ENCODE measurements at places on chromosomes 16 and 17. TPM values are rescaled to one million over a fixed set of nuclear protein-coding genes. Genes with fewer than 3 reads are reported as not detected.
A peak's percentile ranks its signal among the peaks of the same experiment; 100 is the strongest.

DNA sequence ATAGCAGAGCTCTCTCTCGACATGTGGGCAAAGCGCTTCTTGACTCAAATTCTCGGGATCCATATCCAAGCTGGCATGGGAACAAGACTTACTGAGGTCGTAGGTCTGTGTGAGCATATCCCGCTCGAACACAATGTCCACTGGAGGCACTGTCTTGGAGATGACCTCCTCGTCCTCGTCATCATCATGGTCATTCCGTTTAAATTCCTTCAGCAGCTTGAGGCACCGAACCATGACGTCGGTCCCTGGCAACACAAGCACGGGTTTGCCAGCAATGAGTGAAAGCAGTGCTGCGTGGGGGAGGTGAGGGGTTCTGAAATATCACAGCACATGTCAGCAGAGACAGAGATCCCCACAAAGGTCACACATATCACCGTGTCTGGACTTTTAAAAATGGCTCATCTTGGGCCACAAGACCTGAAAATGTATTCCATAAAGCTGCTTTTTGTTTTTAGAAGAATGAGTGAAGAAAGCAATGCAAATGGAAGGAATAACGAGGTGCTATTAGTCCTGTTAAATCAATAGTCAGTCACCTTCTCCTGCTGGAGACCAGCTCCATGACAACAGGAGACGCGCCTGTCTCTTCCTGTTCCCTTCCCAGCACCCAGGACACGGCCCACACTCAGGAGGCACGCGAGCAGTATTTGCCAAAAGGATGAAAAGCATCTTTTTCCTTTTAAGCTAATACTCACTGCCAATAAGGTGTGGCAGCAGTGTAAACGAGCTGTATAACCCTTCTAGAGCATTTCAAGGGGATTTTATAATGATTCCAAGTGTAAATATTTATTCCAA, 37.9 kb downstream of the GTF3C1 start:
- H3K4me1 ChIP-seq: peaks cover 6% of the 10 kb centered on the region
- no peaks in the 10 kb centered on the region for H3K27me3 ChIP-seq
- no peak overlapping the region for H3K4me3 ChIP-seq
- no peak overlapping the region for H3K27ac ChIP-seq
- peaks cover 27% of the 10 kb centered on the region for H3K36me3 ChIP-seq
- no peak for DNase-seq

DNA sequence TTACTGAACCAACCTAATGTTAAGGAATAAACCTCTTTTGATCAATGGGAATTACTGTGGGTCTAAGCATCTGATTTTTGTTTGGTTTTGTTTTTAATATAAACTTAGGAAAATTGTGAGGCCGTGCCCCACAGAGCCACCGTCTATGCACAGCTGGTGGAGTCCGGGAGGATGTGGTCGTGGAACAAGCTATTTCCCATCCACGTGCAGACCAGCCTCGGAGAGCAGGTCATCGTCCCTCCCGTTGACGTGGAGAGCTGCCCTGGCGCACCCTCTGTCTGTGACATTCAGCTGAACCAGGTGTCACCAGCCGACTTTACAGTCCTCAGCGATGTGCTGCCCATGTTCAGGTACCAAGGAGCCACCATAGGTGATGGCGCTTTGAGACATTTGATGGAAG, 28.4 kb downstream of the PRMT7 start:
- H3K27me3 ChIP-seq: no peaks in the 10 kb centered on the region
- H3K36me3 ChIP-seq: peaks cover 36% of the 10 kb centered on the region
- H3K4me3 ChIP-seq: no peak overlapping the region
- no peak for DNase-seq
- H3K27ac ChIP-seq: peak overlapping the region; percentile 43

GRCh38 chr17:79078476-79079190, 4.0 kb downstream of the ENGASE start:
- H3K4me1 ChIP-seq: peaks cover 7% of the 10 kb centered on the region
- peaks cover 17% of the 10 kb centered on the region for H3K36me3 ChIP-seq
- no peak overlapping the region for H3K4me3 ChIP-seq

GRCh38 chr16:88570691-88571092, 489 bp downstream of the ZC3H18 start:
- peaks cover 3% of the 10 kb centered on the region for H3K36me3 ChIP-seq
- H3K27me3 ChIP-seq: peaks cover 3% of the 10 kb centered on the region
- peak overlapping the region; percentile 83 for H3K4me3 ChIP-seq
- DNase-seq: no peak
- peaks cover 11% of the 10 kb centered on the region for H3K4me1 ChIP-seq

Gene ADAD2
- not detected for total RNA-seq

All from progenitor cell of endocrine pancreas (in vitro differentiated cells).